ENCODE measurements at places on chromosomes 12 and 14.

GRCh38 chr12:131032082-131032750 lies 78.5 kb downstream of the ADGRD1 start:
- no peak for DNase-seq

DNA sequence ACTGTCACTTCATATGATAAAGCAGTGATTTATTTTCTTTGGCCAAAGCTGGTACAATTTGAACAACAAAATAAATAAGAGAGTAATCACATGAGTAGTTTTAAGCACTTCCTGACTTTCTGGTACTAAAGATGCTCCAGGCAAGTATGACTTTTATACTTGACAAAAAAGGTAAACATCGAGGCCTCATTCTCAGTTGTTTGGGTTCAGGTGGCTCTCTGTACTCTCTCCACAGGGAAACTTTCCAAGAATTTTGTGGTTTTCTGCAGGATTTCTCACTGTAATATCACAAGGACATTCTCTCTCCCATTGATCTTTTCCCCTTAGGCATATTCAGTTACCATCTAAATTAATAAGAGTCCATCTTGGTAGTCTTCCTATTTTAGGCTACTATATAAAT lies 26.6 kb upstream of the KCNC2 start:
- peak; percentile 87 for DNase-seq

DNA sequence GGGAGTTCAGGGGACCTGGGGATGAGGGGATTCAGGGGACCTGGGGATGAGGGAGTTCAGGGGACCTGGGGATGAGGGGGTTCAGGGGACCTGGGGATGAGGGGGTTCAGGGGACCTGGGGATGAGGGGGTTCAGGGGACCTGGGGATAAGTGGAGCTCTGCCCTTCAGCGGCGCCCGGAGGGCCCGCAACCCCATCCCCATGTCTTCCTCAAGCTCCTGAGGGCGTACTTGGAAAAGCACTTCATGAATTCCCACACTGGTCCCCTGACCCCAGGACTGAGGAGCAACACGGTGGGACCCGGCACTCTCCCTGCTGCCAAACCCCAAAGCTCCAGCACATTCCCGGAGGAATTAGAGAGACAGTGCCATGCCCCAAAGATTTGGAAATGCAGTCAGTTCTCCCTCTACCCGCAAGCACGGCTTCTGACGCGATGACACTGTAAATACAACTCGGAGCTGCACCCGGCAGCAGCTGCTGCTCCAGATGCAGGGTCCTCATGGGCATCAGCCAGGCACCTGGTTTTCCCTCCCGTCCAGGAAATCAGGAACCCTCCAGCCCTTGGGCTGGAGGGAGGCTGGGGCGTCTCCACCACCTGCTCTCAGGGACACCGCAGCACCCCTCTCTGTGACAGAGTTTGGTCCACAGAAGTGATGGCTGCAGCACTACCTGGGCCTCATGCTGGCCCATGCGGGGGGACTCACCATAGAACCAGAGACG lies 32.8 kb upstream of the C14orf180 start:
- DNase-seq: no peak

- no peak for DNase-seq
Observed at GRCh38 chr14:21617614-21618013, 17.1 kb downstream of the OR10G2 start.

GRCh38 chr12:92601176-92601575 lies 101.6 kb upstream of the PLEKHG7 start:
- no peak for DNase-seq

GRCh38 chr14:21454843-21455544 lies 929 bp downstream of the CHD8 start:
- no peak for DNase-seq

DNA sequence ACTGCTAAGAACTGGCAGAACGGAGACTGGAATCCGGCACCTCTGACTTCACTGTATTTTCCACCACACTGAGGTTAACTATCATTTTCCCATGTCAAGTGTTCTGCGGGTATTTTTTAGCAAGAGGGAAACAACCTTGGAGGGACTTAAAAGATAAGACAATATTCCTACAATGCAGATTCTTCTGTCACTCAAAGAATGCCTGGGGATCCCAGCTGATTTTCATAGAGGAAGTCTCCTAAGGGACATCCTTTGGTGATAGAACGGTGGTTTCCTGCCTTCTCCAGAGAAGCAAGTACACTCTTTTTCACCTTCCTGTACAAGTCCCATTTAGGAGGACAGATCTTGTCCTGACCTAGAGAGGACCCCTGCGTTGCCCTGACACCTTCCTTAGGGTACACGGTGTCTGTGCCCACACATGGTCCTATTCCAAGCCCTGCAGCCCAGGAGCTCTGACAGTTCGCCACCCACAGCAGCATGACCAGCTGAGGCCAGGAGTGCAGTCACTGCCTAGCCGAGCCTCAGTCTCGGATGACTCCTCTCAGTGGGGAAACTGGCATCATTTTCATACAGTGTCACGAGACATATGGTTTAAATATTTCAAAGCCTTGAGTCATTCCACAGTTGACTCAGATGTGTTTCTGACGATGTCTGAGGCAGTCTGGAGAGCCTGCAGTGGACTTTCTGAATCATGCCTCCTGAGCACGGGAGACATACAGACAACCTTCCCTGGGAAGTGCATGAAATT lies 181.3 kb upstream of the FKBP4 start:
- no peak for DNase-seq

- peak; percentile 8 for DNase-seq
Observed at GRCh38 chr12:60333461-60333860, 737.6 kb downstream of the SLC16A7 start.

DNA sequence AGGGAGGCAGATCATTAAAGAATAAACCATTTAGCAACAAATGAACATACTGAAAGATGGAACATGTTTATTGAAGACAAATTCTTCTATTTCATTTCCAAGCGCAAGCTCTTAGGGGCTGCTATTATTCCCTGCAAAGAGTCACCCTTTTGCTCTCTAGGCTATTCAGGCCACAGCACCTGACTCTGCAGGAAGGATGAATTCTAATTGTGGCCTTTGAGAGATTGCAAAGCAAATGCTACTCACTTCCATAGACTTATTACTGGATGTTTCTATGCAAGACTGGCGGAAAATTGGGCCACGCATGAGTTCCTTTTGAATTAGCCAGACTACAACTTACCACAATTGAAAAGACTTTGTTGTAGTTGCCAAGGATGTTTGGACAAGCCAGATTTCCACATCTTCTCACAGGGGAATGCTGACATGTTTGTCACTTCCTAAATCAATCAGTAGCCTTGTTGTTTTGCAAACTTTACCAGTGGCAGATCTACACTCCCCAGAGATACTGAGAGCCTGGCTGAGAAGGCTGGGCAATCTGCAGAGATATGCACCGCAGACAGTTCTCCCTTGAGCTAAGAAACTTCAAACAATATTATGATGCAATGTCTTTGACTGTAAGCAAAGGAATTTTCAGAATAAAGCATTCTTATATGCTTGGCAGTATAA lies 334.3 kb upstream of the SYT1 start:
- no peak for DNase-seq

- DNase-seq: peak; percentile 70
Observed at GRCh38 chr14:105021656-105022275, 883 bp upstream of the CDCA4 start.

DNA sequence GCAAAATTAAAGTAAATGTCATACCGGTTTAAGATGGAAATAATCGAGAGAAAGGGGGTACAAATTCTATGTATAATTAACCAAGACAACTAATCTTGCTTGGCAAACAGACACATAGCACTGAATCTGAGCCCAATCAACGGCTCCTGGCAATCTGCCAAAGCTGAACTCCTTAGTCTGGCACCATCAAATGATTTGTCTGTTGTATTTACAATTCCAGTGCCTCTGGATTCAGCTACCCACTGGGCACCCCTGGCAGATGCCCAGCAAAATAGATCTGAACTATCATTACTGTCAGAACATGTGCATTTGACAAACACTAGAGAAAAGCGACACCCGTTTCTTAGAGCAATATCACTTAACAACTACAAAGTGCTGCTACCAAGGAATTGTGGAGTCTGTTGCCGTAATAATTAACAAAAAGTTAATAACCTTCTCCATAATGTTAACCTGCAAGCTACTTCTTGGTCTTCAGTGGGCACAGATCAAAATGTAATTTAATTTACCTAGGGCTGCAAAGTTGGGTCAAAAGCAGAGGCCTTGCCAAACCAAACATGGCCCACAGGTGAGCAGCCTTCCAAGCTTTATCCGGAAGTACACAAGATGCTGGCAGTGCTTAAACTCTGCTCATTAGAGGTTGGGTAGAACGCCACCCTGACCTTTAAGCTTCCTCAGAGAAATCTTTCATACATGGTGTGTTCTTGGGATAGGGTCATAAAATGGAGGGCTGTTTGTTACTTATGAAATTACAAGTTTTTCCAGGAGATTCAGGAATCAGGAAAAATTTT lies 7.6 kb downstream of the EGLN3 start:
- peak; percentile 46 for DNase-seq

DNA sequence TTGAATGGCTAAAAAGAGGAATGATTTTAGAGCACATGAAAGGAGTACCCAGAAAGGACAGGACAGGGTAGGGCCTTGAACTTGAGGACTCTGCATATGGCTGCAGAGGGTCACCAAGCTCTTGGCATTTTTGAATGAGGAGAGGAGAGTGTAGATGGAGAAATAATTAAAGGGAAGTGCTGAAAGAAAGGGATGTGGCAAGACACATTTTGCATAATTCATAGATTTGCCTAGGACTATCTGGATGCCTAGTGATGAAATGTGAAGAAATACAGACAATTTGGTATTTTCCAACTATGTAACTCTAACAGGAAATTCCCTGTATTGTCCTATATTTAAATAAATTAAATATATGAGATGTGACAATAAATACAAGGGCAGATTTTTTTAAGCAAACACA lies 27.5 kb upstream of the MDM1 start:
- no peak for DNase-seq

GRCh38 chr14:77139540-77140358 lies 1.8 kb downstream of the ZDHHC22 start:
- DNase-seq: peak; percentile 72

- peak; percentile 81 for DNase-seq
Observed at GRCh38 chr14:74249433-74250375, 10.5 kb downstream of the VSX2 start.

- no peak for DNase-seq
Observed at GRCh38 chr14:96629082-96629481, 126.9 kb downstream of the PAPOLA start.

GRCh38 chr12:80598004-80598606 lies 109.3 kb upstream of the MYF6 start:
- DNase-seq: no peak

GRCh38 chr12:98416845-98417244 lies 98.5 kb upstream of the TMPO start:
- no peak for DNase-seq

- no peak for DNase-seq
Observed at GRCh38 chr12:8941691-8942478, 7.6 kb downstream of the M6PR start.

DNA sequence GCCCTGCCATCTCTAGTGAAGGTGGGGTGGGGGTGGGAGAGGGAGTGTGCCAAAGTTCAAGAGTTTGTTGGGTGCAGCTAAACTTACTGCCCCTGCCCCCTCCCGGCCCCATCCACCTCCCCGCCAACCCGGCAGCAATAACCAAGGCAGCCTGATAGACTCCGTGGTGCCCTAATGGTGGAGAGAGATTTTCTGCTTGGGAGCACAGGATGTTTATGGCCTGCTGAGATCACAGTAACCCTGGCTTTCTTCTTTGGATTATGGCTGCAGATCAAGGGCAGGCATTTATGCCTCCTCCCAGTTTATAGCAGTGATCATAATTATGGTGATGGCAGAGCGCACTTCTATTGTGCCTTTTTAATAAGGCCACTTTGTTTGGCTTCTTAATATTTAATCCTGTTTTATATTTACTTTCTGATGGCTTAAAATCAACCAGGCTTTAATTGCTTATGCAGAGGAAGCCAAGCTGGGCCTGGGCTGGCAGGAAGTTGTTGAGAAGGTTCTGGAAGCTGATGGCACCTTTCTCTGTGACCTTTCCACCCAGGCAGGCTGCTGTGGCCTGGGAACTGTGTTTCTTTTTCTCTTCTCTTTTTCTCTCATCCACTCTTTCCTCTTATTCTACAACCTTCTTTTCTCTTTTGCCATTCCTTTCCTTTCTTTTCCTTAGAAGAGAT lies 256.8 kb upstream of the FKBP4 start:
- DNase-seq: no peak

DNA sequence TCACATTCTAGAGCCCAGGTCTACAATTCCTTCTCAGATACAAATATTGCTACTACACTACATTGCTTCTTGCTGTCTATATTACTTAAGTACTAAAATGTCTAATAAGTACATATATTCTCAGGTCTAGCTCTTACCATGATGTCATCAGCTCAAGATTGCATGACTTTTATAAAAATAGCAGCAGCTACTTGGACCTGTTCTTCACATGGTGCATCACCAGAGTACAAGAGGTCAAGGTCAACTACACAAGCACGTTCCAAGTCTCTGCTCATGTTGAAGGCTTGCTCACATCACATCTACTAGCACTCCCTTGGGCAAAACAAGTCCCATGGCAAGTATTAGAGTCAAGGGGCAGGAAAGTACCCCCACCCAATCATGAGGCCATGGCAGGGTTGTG lies 465.6 kb downstream of the MED13L start:
- no peak for DNase-seq

DNA sequence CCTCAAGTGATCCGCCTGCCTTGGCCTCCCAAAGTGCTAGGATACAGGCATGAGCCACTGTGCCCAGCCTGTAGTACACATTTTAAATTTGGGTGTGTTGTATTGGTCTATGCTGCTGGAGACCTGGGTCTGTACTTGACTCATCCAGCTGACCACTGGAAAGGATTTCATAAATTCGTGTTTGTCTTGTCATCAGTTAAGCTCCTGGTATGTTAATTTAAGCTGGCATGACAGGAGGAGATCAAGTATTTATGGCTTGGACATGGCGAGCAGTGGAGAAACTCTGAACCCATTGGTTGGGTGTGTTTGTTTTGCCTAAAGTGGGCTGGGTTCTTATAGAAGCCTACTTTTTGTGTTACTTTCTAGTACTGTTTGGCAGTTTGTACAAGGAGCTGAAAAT lies 24.2 kb downstream of the YY1 start:
- no peak for DNase-seq

- DNase-seq: peak; percentile 26
Observed at GRCh38 chr14:22386924-22387775, 201.9 kb downstream of the DAD1 start.

DNA sequence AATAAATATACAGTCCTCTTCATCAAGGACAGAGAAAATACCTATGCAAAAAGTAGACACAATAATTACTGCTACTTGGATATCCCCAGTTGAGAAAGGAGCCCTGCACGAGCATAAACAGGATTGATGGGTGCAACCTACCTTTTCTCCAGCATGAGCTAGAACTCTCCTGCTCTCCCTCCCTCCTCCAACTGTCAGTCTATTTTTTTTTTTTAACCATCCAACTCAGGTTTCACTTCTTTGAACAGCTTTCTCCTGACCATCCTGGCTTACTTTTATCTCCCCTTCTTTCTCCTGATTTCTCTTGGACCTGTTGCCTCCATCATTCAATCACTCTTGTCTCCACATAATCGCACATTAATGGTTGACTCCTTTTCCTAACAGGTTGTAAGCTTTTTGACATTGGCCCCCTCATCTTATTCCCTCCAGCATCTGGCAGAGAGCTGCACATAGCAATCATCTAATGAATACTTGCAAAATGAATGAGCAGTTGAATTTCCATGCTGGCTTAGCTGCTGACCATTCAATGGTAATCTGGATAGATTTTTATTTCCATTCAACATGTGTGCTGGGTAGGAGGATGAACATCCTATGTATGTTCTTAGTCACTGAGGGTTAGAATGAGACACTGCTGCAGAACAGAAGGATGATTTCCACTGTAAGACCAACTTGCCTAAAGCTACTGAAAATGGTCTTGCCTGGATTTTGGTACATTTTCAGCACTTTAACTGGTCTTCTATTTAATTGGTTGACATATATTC lies 24.4 kb downstream of the MYBPC1 start:
- no peak for DNase-seq
